ENCODE measurements at places on chromosomes 7 and 10.

GRCh38 chr10:123912871-123913270, 21.3 kb upstream of the CPXM2 start:
- DNase-seq, result no peak

DNA sequence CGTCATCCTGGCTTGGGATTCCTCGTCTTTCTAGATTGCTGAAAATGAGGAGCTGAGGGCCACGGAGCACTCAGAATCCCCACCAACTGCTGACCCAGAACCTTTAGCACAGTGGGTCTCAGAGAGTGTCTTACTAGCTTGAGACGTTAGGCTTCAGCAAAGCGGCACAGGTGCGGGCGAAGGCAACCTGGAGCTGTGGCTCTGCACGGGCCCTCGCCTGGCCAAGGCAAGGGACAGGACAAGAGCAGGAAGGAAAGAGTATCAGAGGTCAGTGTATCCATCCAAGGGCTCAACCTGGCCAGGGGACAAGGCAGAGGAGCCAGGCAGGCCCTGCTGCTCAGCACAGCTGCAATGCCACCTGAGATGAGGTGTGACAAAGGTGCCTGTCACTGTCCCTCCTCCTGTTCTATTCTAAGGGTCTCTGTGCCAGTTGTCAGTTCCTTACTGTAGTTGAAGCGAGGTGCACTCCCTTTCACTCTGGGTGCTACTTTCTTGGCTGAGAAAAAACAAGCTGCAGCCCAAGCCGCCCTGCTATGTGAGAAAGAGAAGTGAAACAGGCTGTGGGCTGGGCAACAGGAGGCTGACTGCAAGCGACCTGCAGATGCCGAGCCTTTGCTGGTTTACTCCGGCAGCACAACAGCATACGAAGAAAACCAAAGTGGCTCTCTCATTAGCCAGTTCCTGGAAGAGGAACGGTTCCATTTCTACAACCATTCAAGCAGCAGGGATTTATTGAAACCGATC, 33.3 kb upstream of the KDM7A start:
- DNase-seq, result peak; percentile 6

DNA sequence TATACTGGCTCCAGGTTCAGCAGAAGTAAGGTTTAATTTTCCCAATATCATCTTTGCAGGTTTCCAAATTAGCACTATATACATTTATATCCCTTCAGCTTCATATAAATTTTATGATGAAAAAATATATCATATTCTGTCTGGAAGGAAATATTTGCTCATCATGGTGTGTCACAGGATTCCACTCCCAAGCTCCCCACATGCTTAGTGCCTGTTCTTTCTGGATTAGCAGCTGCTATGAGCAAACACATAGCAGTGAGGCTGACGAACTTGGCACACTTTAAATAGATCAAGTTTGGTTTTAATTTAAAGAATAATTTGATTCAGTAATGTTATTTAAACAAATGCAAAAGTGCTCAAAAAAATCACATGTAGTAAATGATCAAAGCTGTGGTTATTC, 251.9 kb downstream of the AGMO start:
- DNase-seq, result no peak

DNA sequence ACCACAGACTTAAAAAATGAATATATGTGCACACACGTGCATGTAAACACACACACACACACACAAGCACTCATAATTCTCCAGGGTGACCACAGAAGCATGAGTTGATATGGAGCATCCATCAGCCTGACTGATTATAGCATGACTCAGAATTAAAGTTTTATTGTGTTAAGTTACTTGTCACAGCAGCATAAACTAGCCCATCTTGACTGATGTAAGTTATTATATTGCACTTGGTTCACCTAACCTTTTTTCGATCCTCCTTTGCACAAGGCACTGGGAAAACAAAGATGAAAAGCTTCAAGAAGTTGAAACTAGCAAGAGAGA, 18.8 kb upstream of the SLC35G1 start:
- DNase-seq, result no peak

DNA sequence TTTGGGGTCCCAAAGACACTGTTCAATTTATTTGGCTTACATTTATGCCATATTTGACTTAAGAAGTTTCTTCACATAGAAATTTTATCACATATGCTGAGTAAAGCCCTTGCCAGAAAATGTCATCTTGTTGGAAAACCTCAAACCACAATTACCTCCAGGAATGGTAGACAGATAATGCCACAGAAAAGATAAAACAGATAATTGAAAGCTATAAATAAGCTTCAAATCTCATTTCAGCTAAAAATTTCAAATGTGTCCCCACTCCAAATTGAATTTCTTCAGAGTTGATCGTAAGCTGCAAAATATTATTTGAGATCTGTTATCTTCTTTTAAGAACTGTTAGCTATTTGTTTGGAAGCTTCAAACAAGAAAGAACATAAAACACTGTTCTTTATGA, 176.4 kb upstream of the PTN start:
- DNase-seq, result no peak

- peak; percentile 59 for DNase-seq
Measured at GRCh38 chr10:2882628-2883027, 184.7 kb upstream of the PFKP start.
